ENCODE measurements at places on chromosomes 16 and 17.
A peak's percentile ranks its signal among the peaks of the same experiment; 100 is the strongest.

DNA sequence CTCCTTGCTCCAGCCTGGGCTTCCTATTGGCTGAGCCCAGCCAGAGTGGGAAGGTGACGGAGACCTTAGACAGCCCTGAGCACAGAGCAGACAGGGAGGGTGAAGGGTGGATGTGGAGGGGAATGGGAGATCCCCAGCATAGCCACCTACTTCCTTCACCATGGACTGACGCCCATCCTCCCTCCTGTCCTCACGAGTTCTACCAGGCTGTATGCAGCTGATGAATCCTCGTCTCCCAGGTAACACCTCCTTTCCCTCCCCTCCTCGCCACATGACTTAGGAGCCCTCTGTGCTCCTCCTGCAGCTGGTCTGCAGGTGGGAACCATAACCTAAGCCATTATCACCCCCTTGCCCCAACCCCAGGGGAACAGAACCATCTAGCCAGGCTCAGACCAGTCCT lies 9.0 kb upstream of the CRHR1 start:
- no peak for DNase-seq

GRCh38 chr16:80274576-80275191 lies 266.1 kb upstream of the DYNLRB2 start:
- no peak for DNase-seq

DNA sequence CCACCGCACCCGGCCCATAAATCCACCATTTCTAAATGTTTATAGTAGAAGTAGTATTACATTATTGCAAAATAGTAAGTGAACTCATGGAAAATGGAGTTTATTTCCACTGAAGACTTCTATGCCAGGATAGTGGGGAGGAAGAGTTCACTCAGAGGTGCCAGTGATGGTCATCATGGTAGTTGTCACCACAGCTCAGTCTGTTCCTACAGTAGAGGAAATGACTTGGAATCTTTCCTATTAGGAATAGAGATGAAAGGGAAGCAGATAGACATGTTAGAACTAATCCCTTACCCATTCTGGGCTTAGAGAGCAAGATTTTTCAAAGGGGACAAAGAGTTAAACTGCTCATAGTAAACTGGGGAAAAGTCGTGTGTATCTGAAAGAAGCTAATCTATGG lies 20.1 kb downstream of the MRPL45 start:
- no peak for DNase-seq

DNA sequence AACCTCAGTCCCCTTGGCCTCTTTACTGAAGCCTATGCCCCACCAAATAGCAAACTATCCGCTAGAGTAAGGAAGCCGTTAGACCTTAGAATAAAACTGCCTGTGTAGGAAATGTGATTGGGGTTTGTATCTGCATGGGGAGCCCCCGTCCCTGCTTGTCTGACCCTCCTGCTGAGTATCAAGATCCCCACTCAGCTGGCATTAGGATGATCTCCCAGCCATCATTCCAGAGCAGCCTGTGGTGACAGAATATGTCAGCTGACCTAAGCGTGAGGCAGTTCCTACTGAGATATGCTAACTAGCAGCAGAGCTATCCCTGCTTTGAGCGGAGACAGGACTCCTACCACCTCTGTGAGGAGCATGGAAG lies 645 bp upstream of the GFOD2 start:
- peak; percentile 19 for DNase-seq

DNA sequence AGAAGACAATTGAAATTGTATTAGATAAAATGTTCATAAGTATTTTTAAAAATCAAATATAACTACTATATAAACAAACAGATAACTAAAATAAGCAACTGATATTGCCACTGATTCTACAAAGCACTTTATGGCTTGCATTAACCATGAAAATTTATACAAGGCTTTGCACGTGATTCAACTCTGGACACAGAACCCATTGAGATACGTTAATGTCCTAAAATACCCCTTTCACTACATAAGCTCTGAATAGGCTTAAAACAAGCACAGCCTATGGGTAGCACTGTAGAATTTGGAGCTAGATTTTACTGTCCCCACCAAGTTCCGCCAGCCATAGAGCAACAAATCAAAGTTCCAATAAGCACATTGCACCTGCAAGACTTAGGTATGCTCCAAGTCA lies 4.5 kb downstream of the ZNF652 start:
- no peak for DNase-seq

- no peak for DNase-seq
Measured at GRCh38 chr17:82134101-82134500, 36.1 kb upstream of the FASN start.

- no peak for DNase-seq
Measured at GRCh38 chr16:27764869-27765675, 215.1 kb downstream of the KATNIP start.

- DNase-seq = no peak
Measured at GRCh38 chr17:28508211-28508724, 2.1 kb downstream of the FOXN1 start.

DNA sequence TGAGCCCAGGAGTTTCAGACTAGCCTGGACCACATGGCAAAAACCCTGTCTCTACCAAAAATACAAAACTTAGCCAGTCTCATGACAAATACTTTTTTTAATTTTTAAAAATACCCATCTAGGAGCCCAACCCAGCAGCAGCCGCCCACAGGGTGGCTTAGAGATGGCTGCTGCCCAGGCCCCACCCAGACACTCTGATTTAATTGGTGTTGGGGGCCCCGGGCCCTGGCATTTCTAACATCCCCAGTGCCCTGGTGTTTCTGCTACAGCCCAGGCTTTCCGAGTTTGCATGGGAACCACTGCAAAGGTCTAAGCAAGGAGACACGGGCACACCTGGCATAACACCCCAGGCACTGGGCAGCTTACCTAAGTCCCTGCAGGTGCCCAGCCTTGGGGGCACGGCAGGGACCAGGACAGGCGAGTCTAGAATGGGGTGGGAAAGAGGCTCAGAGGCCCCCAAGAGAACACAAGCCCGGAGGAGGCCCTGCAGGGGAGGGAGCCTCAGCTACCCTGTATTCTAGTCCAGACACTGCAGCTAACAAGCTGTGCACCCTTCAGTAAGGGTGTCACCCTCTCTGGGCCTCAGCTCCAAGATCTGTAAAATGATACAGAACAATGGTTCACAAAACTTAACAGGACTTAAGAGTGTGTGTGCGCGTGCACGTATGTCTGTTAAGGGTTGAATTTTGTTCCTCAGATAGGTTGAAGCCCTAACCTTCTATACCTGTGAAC lies 48.8 kb downstream of the RMI2 start:
- DNase-seq = no peak

DNA sequence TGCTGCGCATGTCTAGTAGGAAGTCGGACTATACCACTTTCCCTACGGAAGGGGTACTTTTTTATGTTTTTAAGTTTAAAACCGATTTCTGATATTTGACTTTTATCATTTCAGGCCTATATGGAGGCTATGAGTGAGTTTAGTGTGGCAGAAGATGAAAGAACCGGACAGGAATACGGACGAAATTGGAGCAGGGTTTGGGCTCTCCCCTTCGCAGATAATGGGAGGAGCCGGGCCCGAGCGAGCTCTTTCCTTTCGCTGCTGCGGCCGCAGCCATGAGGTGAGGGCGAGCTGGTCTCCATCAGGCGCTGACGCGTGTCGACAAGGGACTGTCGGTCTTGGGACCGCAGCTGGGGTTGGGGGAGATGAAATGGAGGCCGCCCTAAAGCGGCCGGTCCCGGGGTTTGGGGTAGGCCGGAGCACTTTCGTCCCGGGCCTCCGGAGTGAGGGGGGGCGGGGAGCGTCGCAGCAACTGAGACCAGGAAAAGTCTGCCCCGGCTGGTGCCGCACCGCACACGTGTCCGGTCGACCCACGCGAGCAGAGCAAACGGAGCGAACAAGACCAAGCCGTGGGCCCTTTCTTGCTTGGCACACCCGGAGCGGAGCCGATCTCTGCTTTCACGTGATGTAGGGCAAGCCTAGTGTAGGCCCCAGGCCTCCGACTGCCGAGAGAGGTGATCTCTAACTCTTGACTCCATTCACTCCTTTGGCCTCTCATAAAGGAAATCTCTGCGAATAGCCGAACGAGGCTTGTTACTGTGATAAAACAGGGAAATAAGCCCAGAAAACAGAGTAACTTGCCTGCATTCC lies at the start of gene RPL19:
RPL19 (plus strand) TSS at position 214 of the 810 bp plus-strand sequence; CDS start at position 276, 62 bp downstream.
- DNase-seq = no peak

- DNase-seq = no peak
Measured at GRCh38 chr16:56810954-56811353, 54.1 kb upstream of the SLC12A3 start.
